ENCODE measurements at places on chromosomes 5 and 9.

DNA sequence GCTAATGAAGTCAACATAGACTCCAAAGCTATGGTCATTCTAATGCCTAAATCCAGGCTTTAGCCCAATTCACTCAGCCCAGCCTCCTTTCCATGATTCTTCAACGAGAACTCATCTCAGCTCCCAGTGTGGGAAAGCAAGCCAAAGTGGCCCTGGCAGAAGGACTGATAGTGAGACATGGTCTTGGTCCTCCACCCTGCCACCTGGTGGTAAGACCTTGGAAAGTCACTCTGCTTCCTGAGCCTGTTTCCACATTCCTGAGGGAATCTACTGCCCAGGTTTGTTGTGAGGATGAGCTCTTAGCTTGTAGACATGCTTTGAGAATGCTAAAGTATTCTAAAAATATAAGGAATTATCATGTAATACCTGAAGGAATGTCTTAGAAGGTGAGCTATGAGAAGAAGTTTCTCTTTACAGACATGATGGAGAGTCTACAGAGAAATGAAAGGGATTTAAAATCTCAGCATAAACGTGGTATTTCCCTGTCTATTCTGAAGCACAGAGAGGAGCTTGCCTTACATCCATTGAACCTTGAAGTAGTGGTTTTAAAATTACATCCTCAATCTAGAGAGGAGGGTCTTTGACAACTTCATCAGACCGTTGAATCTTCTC, 173.5 kb downstream of the TRIM32 start:
- DNase-seq, result no peak

DNA sequence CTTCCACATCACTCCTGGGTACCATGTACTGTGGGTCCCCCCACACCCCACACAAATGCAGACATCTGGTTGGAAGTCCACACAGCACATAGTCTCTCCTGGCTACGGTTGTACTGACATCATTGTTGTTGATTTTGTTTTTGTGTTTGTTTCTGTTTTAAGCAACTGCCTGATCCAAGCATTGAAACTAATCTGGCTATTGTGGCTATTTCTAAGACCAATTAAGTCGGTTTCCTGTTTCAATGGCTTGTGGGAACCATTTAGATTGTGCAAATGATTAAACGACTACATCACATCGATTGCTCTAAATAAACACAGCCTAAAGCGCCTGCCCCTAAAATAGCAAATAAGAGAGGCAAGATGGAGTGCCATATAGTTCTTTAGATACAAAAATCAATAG, 226.8 kb upstream of the IRX4 start:
- DNase-seq, result no peak

- no peak for DNase-seq
These were observed 56.3 kb downstream of the SLF1 start for GRCh38 chr5:94674490-94675382.

DNA sequence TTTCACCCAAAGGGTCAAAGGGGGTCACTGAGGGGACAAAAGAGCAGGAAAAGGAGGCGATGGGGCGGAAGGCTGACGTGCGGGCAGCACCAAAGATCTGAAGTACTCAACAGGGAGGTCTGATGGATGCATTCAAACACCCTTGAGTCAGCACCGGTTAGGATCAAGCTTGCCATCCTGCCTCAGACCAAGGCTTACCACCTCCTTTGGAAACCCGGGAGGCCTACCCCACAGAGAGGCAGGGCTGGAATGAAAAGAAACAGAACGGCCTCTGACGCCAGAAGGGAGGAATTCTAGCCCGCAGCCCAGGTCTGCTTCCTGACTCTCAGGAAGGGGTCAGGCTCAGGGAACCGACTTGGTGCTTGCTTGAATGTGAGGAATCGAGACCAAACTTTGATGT, 125.6 kb downstream of the PAPPA start:
- DNase-seq, result no peak

GRCh38 chr5:164326219-164326618, 820.8 kb downstream of the MAT2B start:
- no peak for DNase-seq

DNA sequence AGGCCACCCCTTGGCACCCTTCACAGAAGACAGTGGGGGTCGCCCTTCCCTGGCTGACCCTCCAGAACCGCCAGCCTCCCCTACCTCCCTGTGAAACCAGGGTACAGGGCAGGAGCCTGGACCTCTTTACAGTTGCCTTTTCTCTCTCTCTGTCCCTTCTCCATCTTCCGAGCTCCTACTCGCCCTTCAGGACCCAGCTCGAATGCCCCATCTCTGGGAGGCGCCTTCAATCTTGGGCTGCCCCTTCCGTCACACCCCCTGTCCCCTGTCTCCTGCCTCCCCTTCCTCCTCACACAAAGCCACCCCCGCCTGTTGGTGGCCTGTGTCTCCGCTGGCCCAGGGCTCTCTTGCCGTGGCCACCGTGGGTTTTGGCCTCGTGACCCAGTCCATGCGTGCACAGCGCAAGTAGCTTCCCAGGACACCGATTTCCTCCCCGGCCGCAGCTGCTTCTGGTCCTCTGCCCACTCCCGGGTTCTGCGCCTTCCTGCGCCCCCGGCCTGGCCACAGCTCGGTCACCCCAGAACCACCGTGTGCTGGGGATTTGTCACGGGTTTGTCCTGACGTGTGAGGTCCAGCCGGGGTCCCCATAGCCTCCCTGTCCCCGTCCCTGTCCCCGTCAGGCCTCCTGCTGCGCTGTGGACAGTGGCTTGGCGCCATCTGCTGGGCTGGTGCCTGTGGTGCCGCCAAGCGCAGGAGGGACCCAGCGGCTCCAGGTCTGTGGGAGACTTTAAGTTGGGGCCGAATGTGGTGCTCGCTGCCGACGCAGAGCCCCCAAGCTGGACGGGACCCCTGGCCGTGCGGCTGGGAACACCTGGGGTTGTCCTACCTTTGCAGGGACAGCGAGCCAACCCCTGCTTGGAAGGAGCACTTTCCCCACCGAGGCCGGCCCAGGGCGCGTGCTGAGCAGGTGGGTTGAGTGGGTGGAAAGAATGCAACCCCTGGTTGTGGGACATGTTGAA, 4.0 kb upstream of the TMEM250 start:
- peak; percentile 69 for DNase-seq

DNA sequence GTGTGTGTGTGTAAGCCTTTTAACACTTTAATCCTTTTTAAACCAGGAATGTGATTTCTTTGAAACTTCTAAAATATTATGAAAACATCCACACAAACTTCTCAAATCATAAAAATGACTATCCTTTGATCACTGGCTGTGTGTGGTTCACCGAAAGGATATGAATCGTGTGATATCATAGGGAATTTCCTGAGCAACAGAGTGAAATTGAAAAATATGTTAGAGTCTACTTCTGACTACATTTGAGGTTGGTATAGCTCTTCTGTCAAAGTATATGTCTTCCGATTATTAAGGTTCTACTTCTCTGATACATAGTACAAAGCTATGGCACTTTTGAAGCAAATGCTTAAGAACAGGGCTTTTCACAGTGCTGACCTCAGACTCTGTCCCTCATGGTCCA, 40.3 kb downstream of the RGMB start:
- no peak for DNase-seq

- DNase-seq, result no peak
These were observed 168.8 kb upstream of the POC5 start for GRCh38 chr5:75885849-75886596.
